ENCODE measurements at places on chromosomes 16 and 17.

- DNase-seq = no peak
Measured at GRCh38 chr16:86214326-86215232, 295.7 kb upstream of the FOXF1 start.

DNA sequence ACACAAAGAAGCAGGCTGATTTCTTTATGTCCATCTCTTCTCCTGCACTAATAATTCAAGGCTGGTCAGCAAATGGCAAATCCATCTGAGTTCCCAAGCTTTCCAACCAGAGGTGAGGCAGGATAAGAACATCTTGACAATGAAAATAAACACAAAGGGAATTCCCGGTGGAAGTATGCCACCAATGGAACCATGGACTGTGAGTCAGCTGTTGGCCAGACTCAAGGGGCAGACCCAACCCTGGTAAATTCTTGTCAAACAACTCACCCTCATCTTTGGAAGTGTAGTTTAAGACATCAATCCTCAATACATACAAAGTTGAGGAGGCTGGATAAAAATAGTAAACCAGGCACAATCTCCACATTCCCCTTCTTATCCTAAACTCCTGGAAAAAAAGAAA is 74.3 kb upstream of the CES5A start:
- DNase-seq = no peak

DNA sequence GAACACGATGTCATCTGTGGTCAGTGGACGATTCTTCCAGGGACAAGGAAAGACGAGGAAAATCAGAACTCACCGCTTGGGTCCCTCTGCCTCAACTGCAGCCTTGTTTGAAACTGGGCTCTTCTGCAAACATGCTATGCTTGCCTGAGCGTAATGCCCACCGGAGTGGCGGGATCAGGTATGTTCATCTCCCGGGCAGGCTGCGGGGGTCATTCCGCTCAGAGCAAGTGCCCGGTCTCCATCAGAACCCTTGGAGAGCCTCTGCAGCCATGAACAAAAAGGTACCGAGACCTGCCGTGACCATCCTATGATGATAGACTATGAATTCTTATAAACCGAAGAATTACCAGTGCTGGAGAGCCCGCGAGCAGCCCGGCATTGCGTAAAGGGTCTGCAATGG is 64.5 kb upstream of the DNAH17 start:
- no peak for DNase-seq

DNA sequence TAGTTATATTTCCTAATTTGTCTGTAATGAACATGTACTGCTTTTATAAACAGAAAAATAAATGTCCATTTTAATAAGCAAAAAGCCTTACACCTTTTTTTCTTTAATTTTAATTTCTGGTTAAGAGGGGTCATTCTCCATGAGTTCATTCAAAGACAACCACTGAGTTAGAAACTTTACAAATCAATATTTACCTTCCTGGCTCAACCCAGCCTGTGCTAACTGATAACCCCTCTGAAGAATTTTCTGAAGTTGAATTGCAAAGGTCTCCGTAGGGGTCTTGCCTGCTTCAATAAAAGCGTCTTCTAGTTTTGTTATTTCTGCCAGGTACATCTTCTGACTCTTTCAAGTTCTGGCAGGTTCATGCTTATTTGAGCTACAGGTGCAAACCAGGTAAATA is 440.4 kb upstream of the SALL1 start:
- no peak for DNase-seq

GRCh38 chr17:49880291-49881053 is 32.6 kb upstream of the TAC4 start:
- no peak for DNase-seq

- DNase-seq = no peak
Measured at GRCh38 chr17:29571883-29572681, 3.6 kb downstream of the TP53I13 start.

GRCh38 chr17:59565959-59566324 is 532 bp downstream of the DHX40 start:
- DNase-seq = no peak

DNA sequence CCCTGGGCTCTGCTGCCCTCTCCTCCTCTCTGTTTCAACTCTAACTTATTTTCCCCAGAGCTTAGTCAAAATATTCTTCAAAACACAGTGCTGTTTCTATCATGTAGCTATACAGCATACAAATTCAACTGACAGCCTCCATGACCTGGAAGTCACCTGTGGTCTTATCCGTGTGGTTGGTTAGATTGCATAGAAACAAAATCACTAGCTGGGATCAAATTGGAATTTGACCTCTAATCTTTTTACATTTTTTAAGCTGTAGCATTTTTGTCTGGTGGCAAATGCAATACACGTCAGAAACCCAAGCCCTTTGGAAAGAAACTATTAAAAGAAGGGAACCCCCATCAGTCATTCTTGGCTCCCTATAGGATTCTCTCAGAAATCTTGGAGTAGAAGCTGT is 57.3 kb downstream of the ABCC12 start:
- no peak for DNase-seq
